ENCODE measurements at places on chromosomes 5 and 9.

DNA sequence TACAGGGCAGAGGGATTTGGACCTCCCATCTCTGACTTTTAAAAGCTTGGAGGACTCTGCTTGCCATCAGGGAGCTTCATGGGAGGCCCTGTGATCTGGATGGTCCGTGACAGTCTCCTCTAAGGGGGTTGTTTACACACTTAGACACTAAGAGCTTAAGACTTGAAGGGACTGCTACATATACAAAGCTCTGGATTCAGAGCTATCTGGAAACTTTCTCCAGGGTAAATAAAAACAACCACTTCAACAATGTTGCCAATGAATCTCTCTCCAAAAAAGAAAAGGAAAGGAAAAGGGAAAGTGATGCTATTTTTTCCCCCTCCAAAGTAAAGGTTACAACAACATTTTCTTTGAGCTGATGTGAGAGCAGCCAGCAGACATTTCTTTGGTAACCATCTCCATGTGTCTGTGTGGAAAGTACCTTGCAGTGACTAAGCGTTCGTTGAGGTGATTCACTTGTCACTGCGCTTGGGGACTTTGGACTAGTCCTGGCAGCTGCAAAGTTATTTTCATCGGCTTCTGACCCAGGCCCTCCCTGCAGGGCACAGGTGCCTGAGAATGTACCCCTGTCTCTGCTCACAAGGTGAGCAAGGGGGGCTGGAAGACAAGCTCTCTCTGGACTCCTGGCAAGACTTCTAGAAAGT lies 262.1 kb upstream of the KLF4 start:
- peak; percentile 62 for DNase-seq

GRCh38 chr5:119275146-119275545 lies 80.7 kb upstream of the TNFAIP8 start:
- peak; percentile 19 for DNase-seq

GRCh38 chr5:166356096-166356495 lies 1935.3 kb upstream of the WWC1 start:
- no peak for DNase-seq

- DNase-seq, result no peak
Observed at GRCh38 chr5:124285071-124285470, 461.4 kb downstream of the ZNF608 start.

DNA sequence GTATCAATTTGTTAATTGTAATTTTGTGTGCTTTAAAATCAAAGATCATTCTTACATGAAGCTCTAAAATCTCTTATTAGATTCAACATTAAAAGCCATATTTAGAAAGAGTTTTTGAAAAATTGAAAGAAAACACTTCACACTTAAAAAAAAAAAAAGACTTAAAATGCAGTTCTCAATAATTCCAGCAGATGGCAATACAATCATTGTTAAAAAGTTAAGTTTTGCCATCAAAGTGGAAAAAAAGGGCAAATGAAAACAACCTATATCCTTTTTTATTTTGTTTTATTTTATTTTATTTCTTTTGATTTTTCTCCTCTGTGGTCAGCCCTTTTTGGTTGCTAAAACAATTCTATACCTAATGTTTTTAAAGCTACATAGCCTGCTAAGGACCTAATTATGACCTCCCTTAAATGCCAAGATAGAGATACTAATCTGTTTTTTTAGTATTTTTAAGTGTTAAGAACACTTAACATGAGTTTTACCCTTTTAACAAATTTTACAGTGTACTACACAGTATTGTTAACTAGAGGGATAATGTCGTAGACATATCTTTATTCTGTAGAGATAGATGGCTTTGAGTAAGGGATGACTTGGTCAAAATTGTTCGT lies 154.2 kb upstream of the DAB2 start:
- no peak for DNase-seq

GRCh38 chr5:36876299-36876964 lies at the start of gene NIPBL:
TSS of gene NIPBL (plus strand) at chr5:36876769. CDS start at chr5:36953697, 76,928 bp downstream.
- peak; percentile 92 for DNase-seq

DNA sequence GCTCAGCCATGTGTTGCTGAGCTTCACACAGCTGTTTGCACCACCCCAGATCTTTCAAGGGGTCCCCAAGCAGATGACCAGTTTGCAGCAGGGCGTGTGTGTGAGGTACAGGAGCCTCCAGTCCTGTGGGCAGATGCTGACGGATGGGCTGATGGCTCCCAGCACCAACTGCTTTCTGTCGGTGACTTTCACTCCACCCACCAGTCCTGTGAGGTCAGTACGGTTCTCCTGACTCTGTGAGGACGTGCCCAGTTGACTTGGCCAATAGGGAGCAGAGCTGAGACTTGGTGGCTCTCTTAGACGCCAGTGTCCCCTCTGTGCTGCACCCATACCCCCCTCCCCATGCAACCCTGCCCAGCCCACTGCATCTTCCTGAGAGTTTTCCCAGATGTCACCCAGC lies 19.7 kb downstream of the COL5A1 start:
- no peak for DNase-seq

DNA sequence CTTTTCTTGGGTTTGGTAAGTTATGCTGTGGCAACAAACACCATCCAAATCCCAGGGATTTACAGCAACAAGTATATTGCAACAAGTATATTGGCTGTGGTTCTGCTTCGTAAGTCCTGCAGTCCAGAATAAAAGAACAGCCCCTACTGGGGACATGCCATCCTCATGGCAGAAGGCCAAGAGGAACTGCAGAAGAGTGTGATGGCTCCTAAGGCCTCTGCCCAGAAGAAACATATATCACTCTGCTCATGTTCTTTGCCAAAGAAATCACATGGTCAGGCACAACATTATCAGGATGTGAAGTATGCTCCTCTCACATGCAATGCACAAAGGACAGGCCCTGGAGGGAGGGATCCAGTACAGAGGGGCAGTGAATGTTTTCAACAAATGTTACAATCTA lies 159.6 kb upstream of the TAS2R1 start:
- DNase-seq, result no peak

- DNase-seq, result no peak
Observed at GRCh38 chr9:85443190-85443598, 298.6 kb downstream of the AGTPBP1 start.

GRCh38 chr5:126912616-126913200 lies 117.7 kb downstream of the MARCHF3 start:
- peak; percentile 75 for DNase-seq

- no peak for DNase-seq
Observed at GRCh38 chr9:133448487-133448972, 11.2 kb upstream of the CACFD1 start.

DNA sequence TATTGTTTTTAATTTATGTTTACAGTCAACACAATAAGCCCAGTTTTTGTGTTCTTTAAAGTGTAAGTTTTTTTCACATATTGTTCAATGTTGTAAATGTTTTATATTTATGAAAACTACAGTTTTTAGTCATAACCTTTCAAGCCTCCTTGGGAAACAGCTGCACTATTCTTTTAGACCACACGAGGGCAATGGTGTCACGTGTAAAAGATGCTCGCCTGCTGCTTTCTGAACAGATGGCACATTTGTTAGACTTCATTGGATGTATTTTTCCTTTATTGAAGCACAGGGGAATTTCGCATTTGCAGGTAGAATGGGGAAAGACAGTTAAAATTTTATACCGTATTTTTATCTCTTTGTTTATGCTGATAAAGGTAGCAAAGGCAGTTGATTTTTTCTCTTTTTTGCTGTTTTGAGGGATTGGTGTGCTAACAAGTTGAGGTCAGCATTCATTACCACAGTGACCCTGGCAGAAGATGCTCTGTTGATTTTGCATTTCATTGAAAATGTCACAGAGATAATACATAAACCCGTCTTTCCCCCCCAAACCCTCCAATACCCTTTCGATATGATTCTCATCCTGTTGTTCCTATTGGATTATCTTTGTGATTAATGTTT lies 59.0 kb downstream of the MAT2B start:
- peak; percentile 53 for DNase-seq

Data from AG08395 (cell line).